ENCODE measurements at places on chromosomes 16 and 17.

GRCh38 chr17:75693500-75694481, 26.7 kb downstream of the SAP30BP start:
- DNase-seq, result peak; percentile 90

GRCh38 chr17:39867084-39867879, 720 bp upstream of the ZPBP2 start:
- no peak for DNase-seq

GRCh38 chr16:63461248-63461841, 1425.1 kb upstream of the CDH8 start:
- peak; percentile 56 for DNase-seq

- DNase-seq, result peak; percentile 34
Measured at GRCh38 chr17:13888056-13888609, 181.2 kb upstream of the COX10 start.

- no peak for DNase-seq
Measured at GRCh38 chr17:45867702-45868101, 23.0 kb downstream of the SPPL2C start.

DNA sequence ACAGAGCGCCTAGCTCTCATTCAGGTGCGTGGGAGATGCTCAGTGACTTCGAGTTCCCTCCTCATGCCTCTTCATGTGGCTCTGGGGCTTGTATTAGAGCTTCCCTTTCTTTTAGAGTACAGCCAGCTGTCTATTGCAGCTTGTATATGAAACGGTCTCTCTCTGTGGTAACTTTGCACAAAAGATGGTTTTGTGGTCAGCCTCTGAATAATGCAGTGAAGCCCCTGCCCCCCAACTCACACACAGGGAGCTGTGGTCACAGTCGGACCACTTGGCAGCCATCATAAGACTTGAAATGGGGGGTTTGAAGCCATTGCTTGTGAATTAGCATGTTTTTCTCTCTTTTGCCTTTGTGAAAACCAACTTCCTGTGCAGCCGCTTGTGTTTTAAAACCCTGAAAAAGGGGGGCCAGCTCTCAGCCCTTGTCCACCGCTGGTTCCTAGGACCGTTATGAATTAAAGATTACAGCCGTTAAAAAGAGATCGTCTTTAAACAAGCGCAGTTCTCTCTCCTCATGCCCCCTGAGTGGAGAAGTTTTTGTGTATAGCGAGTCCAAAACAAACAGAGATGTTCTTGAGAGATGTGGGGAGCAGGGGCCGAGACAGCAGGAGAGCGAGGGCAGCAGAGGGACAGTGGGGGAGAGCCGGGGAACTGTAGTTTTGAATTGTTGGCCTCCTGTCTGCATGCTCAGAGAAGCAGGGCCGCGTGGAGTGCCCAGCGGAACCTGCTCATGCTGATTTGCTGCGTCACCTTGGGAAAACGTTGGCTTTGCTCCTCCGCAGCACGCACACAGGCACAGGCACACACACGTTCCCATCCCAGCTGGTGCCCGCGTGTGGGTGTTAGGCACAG, 199.0 kb downstream of the MSI2 start:
- DNase-seq, result peak; percentile 80

Measured in fibroblast of skin of right quadriceps (primary cell).